ENCODE measurements at places on chromosomes 6 and 20. TPM values are rescaled to one million over a fixed set of nuclear protein-coding genes. Genes with fewer than 3 reads are reported as not detected.

The COL21A1 gene
- 0.29 TPM for total RNA-seq

GRCh38 chr6:56521454-56521853, 121.2 kb downstream of the DST start:
- DNase-seq = no peak

- DNase-seq = no peak
These were observed 16.4 kb downstream of the FAXC start for GRCh38 chr6:99333068-99333467.

- no peak for DNase-seq
These were observed 449.4 kb upstream of the CHD6 start for GRCh38 chr20:42067596-42067995.

GRCh38 chr6:69936674-69937363, 70.5 kb downstream of the COL19A1 start:
- DNase-seq = no peak

GRCh38 chr6:43492673-43493072, 15.3 kb downstream of the TJAP1 start:
- DNase-seq = no peak

- DNase-seq = no peak
These were observed 45.5 kb upstream of the AFDN start for GRCh38 chr6:167781066-167781767.

DNA sequence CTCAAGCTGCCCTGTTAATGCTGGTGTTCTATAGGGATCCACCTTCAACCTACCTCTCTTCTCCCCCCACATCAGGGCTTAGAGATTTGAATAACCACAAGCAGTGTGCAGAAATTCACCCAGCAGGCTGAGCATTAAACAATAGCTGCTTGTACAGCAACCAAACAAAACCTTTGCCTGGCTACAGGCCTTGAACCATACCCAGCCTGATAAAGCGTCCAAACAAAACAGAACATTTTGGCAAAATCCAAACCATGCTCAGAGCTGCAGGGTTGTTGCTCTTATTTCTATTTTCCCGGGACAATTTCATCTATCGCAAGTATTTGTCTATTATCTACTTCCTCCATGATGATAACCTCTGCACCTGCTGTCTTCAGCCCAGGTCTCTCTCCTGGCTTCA, 142.3 kb downstream of the UNC5CL start:
- DNase-seq = no peak

GRCh38 chr6:144664947-144665346, 379.8 kb downstream of the UTRN start:
- DNase-seq = no peak

The NT5E gene
- total RNA-seq = 201 TPM

DNA sequence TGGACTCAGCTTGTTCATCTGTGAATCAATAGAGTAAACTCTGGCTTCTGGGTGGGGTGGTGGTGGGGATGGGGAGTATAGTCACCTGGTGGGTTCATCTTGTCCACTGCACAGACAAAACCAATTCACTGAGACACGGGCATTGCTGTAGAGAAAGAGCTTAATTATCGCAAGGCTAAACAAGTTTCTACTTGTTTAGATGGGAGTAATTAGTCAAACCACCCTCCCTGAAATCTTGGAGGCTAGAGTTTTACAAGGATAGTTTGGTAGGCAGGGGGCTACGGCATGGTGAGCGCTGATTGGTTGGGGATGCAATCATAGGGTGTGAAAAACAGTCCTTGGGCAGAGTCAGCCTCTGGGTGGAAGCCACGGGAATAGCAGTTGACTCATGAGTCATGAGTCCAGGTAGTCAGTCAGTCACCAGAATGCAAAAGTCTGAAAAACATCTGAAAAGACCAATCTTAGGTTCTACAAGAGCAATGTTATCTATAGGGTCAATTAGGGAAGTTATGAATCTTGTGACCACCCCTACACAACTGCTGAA, 77.8 kb downstream of the STMND1 start:
- no peak for DNase-seq
